ENCODE measurements at places on chromosomes 13 and 19.

- DNase-seq, result no peak
Measured at GRCh38 chr13:100382785-100383184, 205.8 kb downstream of the GGACT start.

- no peak for DNase-seq
Measured at GRCh38 chr13:33832872-33833271, 14.9 kb downstream of the RFC3 start.

GRCh38 chr13:68380041-68380973 lies 1150.2 kb upstream of the PCDH9 start:
- DNase-seq, result no peak

DNA sequence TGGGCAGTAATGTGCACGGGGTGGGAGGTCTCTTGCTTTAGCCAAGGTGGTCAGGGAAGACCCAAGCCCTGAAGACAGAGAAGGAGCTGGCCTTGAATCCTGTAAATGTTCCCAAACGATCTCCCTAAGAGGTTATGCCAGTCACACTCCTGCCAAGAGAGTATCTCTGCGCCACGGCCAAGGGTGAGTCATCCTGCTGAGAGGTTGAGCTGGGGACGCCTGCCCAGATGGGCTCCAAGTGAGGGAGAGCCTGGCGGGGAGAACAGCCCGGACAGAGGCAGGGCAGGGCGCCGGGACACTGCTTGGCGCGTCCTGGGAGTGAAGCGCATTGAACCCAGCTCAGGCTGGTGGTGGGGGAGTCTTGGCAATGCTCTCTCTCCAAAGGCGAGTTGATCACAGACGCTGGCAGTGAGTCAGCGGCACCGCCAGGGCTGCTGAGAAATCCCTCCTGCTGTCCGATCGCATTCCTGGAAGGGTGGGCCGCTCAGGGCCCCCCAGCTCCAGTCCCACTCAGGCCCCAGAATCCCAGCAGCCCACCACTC lies 16.4 kb downstream of the SULT2B1 start:
- DNase-seq, result peak; percentile 14

- no peak for DNase-seq
Measured at GRCh38 chr13:21033856-21034602, 27.4 kb downstream of the LATS2 start.

- DNase-seq, result no peak
Measured at GRCh38 chr13:73092829-73093228, 34.0 kb downstream of the KLF5 start.

DNA sequence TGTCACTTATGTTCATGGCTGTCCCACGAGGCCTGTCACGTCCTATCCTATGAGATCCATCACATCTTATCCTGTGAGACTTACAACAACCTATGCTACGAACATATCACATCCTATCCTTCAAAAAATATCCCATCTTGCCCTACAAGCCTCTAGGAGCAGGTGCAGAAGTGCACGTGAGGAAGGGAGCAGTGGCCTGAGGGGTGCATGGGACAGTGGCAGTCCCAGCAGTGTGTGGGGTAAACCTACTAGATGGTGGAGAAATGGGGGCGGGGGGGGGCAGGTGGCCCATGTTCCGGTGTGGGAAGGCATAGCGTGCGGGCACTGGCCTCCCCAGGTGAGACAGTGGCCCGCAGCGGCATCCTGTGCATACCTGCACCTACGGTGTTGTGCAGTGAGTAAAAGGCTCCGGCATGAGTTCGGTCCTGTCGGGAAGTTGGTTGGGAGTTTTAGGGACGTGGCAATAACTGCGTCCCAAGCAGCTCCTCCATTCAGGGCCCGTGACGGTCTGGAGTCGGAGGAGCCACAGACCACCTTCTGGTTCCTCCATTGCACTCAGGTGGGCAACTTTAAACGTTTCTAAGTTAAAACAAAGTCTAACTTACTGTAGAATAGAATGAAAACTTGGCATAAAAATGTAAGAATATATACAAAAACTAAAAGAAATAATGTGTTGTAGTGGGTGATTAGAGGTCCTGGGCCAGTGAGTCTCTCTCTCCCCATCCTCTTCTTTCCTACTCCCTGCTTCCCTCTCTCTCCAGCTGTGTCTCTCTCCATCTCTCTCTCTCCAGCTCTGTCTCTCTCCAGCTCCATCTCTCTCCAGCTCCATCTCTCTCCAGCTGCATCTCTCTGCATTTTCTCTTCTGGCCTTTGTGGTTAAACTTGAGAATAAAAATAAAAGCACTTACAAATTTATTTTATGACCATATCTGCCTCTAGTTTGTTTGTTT lies 42.1 kb downstream of the ATP11A start:
- no peak for DNase-seq

GRCh38 chr19:13839938-13840304 lies 37.0 kb upstream of the NANOS3 start:
- DNase-seq, result no peak

- DNase-seq, result no peak
Measured at GRCh38 chr13:110436276-110436675, 125.2 kb downstream of the RAB20 start.

DNA sequence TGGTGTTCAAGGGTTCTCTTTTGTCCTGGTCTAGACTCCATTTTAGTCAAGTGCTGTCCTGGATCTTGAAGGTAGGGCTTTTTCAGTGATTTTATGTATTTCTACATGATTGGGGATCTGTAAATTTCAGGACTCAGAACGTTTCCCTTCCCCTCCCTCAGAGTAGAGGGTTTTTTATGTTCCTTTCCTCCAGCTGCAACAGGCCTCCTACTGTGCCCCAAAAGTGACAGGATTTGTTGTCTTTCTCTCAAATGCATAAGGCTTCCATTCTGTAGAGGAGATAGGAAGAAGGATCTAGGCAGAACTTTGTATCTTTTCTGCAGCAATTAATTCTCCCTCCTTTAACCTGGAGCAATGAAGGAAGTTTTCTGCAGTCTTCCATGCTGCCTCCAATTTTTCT lies 251.3 kb downstream of the MAB21L1 start:
- no peak for DNase-seq

DNA sequence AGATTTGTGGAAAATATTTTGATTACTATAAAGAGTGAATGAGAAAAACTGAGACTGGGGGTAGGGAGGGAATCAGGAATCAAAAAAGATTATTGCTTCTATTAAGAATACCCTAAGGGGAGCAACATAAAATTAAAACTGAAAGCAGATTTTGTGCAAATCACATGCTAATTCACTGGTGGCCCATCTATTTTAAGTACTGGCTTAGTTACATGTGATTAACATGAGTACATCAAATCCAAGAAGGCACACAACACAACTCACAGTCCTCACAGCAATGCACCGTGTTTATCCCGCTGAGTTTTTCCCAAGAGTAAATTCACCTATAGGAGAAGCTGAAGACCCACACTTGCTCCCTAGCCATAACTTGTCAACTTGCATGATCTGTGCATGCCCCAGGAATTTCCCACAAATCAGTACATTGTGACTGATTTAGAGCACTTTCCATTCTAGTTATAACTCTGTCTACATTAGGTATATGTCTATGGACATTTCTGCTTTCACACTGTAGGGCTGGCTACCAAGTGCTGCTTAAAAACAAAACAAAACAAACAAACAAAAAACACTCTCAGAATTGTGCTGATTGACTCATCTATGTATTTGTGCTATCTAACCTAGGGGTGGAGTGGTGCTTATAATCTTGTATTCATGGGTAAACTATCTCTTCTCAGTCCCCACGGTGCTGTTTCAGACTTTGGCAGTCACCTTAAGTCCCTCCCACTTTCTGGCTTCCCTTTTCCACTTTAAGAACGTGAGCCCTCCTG lies 24.3 kb downstream of the AMER2 start:
- no peak for DNase-seq

GRCh38 chr13:30255696-30256095 lies 51.7 kb downstream of the KATNAL1 start:
- no peak for DNase-seq

GRCh38 chr19:5031231-5032100 lies 62.6 kb downstream of the KDM4B start:
- DNase-seq, result peak; percentile 37

DNA sequence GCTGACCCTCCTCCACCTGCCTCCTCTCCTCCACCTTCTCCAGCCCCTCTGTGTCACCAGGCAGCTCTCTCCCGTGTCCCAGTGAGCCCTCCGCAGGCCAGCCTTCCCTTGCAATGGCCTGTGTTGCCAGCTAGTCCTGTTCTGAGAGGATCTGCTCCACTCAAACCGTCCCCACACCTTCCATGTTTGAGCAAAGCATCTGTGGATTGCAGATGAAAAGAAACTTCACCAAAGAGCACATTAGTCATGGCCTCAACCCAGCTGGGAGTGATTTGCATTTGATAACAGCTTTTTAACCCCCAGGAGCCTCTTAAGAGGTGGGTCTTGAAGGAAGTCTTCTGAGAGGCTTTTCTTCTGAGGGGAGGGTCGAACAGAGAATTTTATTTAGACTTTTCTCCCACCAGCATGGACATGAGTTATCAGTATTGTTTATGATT lies 72.8 kb downstream of the COL4A2 start:
- no peak for DNase-seq

- peak; percentile 43 for DNase-seq
Measured at GRCh38 chr13:113187263-113187669, 21.2 kb downstream of the PCID2 start.

GRCh38 chr19:40466219-40466984 lies 399 bp upstream of the SPTBN4 start:
- DNase-seq, result peak; percentile 38

GRCh38 chr13:45747071-45747470 lies 45.0 kb downstream of the CBY2 start:
- no peak for DNase-seq

DNA sequence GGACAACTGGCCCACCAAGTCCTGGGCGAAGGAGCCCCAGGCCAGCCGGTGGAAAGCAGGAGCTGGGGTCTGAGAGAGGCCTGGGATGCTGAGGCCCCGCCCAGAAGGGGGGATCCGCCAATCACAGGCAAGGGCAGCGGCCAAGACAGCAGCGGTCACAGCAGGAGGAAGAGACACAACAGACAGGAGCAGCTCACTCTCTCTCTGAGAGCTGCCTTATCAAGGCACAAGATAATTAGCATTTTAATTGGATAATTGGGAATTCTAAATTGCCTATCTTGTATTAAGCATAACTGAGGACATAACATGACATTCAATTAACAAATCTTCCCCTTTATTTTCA lies 46.2 kb downstream of the CEBPG start:
- DNase-seq, result no peak

DNA sequence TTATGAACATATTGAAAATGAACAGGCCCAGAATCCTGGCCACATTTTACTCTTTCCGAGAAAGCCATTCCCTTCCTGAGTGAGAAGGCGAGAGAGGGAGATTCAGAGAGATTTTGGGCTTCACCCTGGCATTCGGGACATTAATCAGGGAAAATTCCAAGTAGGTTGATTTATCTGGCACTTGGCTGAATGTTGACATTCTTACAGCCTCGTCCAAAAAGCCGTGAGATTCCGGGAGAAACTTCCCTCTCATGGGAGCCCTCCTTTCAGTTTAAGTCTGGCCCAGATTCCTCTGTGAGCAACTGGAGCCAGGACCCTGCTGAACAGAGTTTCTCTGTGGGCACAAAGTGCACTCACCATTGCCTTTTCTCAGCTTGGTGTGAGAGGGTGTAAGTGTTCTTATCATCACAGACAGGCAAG lies 129.2 kb upstream of the PEG3 start:
- DNase-seq, result no peak

DNA sequence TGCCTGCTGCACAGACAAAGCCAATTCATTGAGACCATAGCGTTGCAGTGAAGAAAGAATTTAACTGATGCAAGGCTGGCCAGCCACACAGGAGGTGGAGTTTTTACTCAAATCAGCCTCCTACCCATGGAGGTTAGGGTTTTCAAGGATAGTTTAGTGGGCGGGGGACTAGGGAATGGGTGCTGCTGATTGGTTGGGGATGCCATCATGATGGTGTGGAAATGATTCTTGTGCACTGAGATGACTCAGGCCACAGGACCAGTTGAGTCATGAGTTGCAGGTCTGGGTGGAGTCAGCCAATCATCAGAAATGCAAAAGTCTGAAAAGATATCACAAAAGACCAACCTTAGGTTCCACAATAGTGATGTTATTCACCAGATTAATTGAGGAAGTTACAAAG lies 359.6 kb downstream of the FOXO1 start:
- no peak for DNase-seq

DNA sequence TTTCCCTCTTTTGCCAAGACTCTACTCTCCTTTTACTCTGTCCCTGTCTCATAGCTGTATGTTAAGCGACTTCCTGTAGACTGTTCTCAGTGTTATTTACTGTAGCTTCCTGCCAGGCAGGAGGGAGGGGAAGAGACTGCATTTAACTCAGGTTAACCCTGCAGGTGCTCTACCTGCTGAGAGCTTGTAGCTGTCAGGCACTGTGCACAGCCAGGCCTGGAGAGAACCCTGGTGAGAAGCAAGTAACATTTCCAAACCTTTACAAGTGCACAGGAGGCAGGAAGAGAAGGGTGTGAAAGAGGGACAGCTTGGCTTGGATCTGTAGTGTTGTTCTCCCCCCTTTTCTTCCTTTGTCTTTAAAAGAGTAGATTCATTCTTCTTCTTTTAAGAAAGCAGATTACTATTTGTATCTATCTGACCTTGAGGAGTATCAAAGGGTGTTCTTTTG lies 167.1 kb downstream of the LMO7 start:
- DNase-seq, result no peak

DNA sequence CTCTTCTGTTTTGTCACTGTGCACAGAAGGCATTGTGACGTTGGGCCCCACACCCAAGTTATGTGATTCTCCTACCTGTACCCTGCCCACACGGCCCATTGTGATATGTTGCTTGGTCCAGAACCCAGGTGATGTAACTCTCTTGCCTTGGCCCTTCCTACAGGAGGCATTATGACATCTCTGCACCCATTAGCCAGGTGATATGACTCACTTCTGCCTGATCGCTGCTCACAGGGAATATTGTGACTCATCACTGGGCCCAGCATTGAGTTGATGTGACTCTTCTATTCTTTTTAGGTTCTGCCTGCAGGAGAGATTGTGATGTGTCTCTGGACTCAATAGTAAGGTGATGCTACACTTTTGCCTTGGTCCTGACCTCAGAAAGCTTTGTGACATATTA lies 65.4 kb upstream of the ZNF91 start:
- DNase-seq, result no peak

DNA sequence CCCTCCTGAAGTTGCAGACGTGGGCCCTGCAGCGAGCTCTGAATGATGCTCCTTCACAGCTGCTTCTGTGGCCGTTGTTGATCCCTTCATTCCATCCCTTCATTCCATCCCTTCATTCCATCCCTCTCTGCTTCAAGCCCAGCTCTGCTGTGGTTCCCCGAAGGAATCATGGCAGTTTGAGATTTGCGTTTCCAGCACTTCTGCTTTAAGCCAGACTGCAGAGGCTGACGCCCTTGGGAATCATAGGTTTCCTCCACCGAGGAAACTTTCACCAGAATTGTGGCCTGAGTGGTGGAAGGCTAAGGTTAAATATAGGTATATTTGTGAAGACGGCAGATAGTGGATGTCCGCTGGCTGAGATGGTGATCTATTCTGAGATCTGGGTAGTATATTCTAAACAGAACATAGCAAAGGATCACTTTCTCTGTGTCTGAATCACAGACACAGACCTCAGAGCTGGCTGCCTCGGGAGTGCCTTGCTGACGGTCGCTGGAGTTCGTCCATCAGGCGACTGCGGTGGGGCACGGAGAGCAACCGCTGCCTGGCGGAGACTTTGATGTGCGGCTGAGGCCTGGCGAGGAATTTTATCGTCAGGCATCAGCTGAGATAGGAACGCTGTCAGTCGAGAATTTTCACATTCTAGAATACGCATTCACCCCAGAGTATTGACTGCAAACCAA lies 42.8 kb upstream of the DCUN1D2 start:
- DNase-seq, result no peak

- DNase-seq, result peak; percentile 47
Measured at GRCh38 chr19:47228168-47228936, 2.6 kb downstream of the BBC3 start.
